ENCODE measurements at places on chromosomes 2 and 18.

- DNase-seq: no peak
Observed at GRCh38 chr18:54100466-54100865, 124.0 kb downstream of the MBD2 start.

DNA sequence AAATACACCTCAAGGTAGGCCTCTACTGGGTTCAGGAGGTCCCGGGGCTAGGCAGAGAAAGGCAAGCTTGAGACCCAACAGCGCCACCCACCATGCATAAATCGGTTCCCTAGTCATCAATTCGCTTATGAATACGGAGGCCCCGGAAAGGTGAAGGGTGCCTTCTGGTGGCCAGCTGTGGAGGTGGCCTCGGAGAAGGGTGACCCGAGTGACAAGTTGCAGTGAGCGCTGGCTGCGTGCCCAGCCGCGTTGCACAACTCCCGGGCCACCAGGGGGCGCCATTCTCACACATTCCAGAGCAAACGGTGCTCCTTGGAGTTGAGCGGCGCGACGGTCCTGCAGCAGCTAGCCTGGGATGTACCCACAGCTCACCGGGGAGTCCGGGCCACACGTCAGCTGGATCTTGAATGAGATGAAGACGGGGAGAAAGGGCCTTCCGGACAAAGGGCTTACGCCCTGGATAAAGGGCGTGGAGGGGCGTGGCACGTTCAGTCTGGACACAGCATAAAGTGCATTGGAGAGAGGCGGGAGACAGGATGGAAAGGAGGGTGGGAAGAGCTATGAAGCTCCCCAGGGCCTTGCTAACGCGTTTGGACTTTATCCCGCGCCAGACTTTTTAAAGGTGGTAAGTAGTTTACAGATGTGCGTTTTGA, 20.4 kb downstream of the TMSB10 start:
- DNase-seq: peak; percentile 97

DNA sequence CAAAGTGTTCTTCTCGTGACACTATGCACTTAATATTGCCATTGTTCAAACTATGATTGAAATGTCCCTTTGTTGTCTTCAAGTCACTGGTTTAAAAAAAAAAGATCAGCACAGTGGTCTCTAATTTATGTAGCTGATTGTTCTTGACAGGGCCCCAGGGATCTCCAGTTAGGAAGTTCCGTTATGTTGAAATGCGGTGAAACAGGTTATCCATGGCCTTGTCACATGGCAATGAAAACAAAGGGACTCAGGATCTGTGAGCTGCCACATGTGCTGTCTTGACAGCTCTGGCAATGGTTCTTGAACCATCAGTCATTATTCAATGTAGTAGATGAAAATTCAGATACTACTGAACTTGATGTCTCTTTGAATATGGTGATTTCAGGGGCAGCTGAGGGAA, 147.4 kb downstream of the SETBP1 start:
- peak; percentile 75 for DNase-seq

GRCh38 chr2:72576459-72576858, 249.4 kb downstream of the EXOC6B start:
- no peak for DNase-seq

- DNase-seq: no peak
Observed at GRCh38 chr2:224940618-224941017, 101.7 kb downstream of the DOCK10 start.

- no peak for DNase-seq
Observed at GRCh38 chr2:42581257-42581656, 12.8 kb downstream of the MTA3 start.

DNA sequence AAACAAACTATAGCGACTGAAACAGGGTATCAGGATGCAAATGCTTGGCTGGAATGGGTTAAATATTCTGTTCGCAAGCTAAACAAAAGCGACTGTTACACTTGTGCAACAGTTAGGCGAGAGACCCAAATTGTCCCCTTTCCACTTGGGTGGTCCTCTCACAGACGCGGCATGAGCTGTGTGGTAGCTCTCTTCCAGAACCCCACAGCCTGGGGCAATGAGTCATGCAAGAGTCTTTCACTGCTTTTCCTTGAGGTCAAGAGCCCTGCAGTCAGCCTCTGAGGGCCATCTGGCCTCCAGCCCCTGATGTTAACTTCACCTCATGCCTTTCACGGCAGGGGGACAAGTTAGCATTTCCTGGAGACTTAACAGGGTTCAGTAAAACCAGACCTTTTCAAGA, 25.7 kb downstream of the SULT1C4 start:
- peak; percentile 56 for DNase-seq

- DNase-seq: peak; percentile 52
Observed at GRCh38 chr18:8844721-8845148, 139.4 kb downstream of the MTCL1 start.

- DNase-seq: peak; percentile 83
Observed at GRCh38 chr2:229634601-229635370, 79.6 kb downstream of the DNER start.

DNA sequence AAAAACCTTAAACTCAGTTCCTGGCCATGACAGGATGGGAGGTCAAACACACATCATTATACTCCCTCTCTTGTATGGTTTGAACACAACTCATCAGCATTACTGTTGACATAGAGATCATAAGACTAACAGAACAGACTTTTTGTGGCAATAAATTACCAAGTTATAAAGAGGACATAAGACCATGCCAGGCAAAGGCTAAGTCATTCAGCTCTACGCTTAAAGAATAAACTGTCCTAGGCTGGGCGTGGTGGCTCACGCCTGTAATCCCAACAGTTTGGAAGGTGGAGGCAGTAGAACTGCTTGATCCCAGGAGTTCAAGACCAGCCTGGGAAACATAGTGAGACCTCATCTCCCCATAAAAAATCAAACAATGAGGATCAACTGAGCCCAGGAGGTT, 16.4 kb downstream of the NLRC4 start:
- DNase-seq: no peak

DNA sequence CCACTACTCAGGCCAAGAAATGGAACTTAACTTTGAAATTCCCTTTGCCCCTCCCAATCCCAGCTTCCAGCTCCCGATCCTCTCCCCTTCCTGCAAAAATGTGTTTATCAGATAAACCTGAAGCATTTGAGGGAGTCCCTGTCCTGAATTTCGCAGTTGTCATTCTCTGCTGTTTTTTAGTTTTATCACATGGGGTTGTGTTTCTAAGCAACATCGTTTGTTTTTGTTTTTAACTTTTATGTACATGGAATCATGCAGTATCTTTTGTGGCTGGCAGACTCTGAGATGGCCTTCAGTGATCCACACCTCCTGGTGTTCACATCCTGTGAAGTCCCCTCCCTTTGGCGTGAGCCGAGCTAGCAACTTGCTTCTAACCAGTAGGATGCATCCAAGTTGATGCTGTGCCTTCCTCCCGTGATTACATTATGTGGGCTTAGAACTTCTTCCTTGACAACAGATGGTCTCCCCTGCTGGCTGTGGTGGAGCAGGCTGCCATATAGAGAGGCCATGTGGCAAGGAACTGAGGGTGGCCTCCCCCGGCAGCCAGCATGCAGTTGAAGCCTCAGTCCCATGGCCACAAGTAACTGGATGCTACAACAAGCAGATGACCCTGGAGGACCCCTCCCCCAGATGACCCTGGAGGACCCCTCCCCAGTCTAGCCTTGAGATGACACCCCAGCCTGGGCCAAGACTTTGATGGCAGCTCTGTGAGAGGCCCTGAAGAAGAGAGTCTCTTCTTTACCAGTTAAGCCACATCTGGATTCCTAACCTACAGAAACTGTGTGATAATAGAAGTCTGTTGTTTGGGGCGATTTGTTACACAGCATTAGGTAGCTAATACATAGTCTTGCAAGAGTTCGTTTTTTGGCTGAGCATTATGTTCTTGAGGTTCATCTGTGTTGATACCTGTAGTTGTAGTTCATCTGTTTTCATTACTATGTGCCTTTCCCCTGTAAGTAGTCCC, 27.7 kb downstream of the SH3BP4 start:
- DNase-seq: no peak

DNA sequence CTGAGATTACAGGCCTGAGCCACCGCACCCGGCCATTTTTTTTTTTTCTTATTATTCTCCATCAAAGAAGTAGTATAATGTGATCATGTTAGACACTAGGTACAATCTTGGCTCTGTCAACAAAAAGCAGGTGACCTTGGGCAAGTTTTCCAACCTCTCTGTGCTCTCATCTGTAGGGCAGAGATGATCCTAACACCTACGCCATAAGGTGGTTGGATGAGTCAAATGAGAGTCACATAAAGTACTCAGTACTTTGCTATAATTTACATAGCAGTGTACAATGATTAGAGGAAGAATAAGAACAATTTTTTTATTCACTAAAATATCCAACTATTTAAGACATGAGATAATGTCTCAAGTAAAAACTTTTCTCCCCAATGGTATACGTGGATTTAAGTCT, 128.6 kb downstream of the TGIF1 start:
- no peak for DNase-seq

GRCh38 chr2:78908973-78909372, 116.5 kb upstream of the REG3G start:
- no peak for DNase-seq

GRCh38 chr2:11038641-11039040, 116.6 kb upstream of the SLC66A3 start:
- no peak for DNase-seq

- DNase-seq: no peak
Observed at GRCh38 chr2:74327199-74327598, 16.0 kb downstream of the SLC4A5 start.

DNA sequence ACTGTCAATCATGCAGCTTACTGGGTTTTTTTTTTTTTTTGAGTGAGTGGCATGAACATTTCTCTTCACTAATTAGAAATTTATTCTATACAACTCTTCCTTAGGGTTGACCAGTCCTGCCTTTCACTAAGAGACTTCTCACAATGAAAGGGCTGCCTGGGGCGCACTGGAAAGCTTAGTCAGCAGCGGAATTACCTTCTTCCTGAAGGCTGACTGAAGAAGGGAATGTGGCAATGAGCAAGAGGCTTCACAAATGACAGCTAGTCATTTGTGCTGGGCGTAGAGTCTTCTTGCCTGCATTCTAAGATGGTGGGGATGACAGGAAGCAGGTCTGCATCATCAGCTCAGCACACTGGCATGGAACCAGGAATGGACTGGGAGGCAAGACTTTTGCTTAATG, 15.6 kb upstream of the SCN3A start:
- peak; percentile 59 for DNase-seq

GRCh38 chr2:120825370-120826259, 89.9 kb downstream of the GLI2 start:
- peak; percentile 73 for DNase-seq

- no peak for DNase-seq
Observed at GRCh38 chr2:70241340-70241739, 7.1 kb downstream of the TIA1 start.

GRCh38 chr2:2757764-2758163, 426.7 kb upstream of the MYT1L start:
- no peak for DNase-seq

GRCh38 chr18:52387175-52387574, 47.2 kb downstream of the DCC start:
- no peak for DNase-seq

- DNase-seq: peak; percentile 93
Observed at GRCh38 chr18:74412116-74412880, 44.8 kb downstream of the DIPK1C start.

- DNase-seq: no peak
Observed at GRCh38 chr2:97763176-97763845, 49.9 kb downstream of the ZAP70 start.

DNA sequence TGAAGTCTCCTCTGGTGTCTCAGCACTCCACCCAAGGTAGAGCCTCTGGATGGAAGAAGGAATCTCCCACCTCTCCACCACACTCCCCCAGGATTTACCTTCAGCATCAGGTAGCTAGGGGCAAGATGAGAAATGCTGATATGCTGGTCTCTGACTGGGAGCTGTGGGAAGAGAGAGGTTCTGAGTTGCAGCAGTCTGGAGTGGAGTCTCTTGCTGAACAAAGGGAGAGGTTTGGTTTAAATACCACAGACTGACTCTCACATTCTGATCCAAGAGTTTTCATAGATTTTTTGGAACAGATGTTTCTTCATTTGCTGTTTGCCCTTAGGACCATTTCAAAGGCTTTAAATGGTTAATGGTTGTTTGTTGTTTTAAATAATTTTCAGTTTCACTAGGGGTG, 1.1 kb upstream of the CFLAR start:
- DNase-seq: no peak

GRCh38 chr2:72041638-72042111, 106.0 kb downstream of the CYP26B1 start:
- no peak for DNase-seq

- DNase-seq: no peak
Observed at GRCh38 chr2:64021578-64021977, 2.4 kb upstream of the VPS54 start.

DNA sequence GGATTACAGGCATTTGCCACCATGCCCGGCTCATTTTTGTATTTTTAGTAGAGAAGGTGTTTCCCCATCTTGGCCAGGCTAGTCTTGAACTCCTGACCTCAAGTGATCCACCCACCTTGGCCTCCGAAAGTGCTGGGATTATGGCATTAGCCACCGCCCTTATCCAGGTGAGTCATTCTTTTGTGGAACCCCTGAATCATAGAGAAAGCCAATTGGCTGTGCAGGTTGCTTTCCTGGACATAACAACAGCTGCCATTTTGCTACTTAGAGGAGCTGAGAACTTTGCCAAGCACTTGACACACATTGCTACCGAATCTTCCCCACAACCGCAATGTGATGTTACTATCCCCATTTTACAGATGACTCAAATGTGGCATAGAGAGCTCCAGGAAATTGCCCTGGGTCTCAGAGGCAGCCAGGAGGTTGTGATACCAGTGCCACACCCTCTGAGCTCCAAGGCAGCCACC, 36.0 kb downstream of the SETBP1 start:
- DNase-seq: no peak

DNA sequence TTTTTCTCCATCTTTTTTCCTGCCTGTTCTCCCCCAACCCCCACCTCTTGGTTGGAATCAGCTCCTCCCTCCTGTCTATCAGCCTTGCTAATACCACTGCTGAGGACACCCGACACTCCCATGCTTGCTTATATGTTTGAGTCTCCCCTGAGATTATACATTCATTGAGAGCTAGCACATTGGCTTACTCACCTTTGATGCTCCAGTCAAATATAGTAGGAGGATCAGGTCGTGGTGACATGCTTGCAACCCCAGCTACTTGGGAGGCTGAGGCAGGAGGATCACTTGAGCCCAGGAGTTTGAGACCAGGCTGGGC, 91.5 kb upstream of the CCBE1 start:
- no peak for DNase-seq

- peak; percentile 81 for DNase-seq
Observed at GRCh38 chr2:3780477-3781402, 77.4 kb downstream of the DCDC2C start.

DNA sequence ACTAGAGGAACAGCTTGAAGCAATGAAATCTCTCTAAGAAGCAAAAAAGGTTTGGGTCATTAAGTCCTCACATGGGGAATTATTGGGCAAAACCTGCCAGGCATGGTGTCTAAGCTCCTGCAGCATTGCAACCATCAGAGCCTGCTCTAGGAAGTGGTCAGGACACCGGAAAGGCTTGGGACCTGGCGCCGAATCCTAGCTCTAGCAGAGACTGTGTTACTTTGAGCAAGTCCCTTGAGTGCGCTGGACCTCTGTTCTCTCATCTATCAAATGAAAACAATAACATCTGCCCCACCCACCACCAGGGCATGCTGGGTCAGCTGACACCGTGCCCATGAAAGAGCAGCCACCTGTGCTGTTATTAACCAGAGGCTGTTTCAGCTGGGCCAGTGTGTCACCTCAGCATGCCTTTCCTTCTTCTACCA, 6.3 kb downstream of the TMEM127 start:
- no peak for DNase-seq
